ENCODE measurements at places on chromosomes 16 and 17.
A peak's percentile ranks its signal among the peaks of the same experiment; 100 is the strongest.

GRCh38 chr16:62596125-62596524 is 559.9 kb upstream of the CDH8 start:
- DNase-seq, result no peak

DNA sequence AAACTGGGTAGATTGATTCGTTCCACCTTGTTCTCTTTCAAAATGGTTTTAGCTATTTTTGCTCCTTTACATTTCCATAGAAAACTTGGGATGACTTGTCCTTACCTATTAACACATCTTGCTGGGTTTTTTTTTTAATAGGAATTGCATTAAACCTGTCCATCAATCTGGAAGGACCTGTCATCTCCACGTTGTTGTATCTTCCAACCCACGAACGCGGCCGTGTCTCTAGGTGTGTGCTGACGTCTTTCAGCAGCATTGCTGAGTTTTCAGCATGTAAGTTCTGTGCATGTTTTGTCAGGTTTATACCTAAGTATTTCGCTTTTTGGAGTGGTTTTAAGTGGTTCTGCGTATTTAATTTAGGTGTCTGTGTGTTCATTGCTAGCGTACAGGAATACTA is 60.4 kb upstream of the GNG13 start:
- no peak for DNase-seq

GRCh38 chr16:31474173-31474714 is 2.3 kb downstream of the TGFB1I1 start:
- no peak for DNase-seq

GRCh38 chr16:85514598-85515318 is 98.4 kb upstream of the GSE1 start:
- DNase-seq, result peak; percentile 63

DNA sequence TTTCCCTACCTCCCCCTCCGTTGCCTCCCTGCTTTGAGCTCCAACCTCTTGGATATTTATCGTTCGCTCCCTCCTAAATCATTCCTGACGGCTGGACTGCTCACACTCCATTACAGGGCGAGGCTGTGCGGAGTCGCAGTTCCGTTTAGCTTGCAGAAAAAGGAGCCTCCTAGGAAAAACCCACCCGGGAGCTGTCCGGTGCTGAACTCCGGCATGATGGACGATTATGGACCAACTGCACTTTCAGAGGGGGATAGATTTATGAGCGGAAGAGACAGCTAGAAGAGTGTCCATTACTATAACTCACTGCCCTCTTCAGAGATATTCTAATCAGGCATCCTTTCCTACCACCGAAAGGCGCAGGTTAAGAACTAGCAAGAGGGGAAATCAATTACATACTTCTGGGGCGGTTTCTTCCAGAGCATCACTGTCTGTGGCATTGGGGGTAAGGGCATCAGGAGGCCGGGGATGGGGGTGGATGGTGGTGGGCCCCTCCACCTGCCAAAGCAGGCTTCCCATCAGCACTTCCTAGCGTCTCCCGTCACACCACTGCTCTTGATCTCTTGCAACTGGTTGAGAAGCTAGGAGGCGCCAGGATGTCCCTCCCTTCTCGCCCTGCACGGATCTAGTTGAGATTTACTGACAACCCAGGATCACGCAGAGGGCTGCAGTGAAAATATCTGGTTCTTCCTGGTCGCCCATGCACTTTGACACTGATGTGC is 251.2 kb downstream of the ENGASE start:
- no peak for DNase-seq

- DNase-seq, result no peak
Observed at GRCh38 chr17:59067756-59068155, 38.9 kb downstream of the TRIM37 start.

DNA sequence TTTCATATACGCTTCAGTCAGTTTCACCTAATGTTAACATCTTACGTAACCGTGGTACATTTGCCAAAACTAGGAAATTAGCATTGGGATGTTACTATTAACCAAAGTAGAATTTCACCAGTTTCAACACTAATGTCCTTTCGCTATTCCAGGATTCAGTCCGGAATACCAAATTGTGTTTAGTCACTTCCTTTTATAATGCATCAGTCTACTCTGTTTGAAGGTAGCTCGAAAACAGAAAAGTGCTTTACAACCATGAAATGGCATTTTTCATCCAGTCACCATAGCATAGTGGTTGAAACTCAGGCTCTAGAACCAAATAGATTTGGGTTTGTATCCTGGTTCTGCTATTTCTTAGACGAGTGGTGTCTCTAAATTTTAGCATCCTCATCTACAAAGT is 29.4 kb downstream of the AP2B1 start:
- DNase-seq, result no peak

- no peak for DNase-seq
Observed at GRCh38 chr17:57811638-57812280, 38.1 kb downstream of the MRPS23 start.

- no peak for DNase-seq
Observed at GRCh38 chr16:1760911-1761310, 10.4 kb downstream of the NME3 start.

- DNase-seq, result peak; percentile 35
Observed at GRCh38 chr16:1828645-1829410, 1.8 kb downstream of the FAHD1 start.

DNA sequence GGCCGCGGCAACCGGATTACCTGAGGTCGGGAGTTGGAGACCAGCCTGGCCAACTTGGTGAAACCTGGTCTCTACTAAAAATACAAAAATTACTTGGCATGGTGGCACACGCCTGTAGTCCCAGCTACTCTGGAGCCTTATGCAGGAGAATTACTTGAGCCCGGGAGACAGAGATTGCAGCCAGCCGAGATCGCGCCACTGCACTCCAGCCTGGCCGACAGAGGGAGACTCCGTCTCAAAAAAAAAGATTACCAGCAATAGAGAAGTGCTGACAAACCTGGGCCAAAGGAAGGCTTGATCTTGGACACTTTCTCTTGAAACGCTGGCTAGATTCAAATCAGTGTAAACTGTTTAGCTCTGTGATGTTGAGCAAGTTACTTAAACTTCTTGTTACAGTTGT is 4.3 kb downstream of the MT1H start:
- DNase-seq, result no peak

DNA sequence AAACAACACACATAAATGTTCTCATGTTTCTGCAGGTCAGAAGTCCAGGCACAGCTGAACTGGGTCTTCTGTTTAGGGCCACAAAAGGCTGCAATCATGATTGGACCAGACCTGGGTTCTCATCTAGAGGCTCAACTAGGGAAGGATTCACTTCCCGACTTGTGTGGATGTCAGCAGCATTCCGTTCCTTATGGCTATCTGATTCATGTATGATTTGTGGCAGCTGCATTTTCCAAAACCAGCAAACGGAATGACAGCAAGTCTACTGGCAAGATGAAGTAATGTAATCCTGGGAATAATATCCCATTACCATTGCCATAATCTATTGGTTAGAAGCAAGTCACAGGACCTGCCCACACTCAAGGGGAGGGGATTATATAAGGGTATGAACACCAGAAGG is 22.1 kb downstream of the CEP112 start:
- DNase-seq, result no peak

DNA sequence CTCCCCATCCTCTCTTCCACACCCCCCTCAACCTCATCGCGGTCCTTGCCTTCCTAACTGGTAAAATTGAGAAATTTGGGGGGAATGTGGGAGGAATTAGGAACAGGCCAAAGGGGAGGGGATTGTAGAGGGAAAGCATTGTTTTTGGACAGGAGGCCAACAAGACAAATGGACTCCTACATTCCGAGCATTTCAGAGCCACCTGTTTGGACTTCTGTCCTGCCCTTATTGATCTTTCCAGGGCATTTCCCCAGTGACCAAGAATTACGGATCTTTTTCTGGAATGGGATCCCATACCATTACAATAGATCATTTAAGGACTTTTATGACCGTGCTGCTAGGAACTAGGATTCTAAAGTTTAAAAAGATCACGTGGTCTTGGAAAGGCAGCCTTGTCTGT is 221.3 kb upstream of the ASIC2 start:
- DNase-seq, result no peak

GRCh38 chr16:20760346-20760745 is 3.5 kb upstream of the ACSM3 start:
- no peak for DNase-seq

GRCh38 chr17:14738652-14738988 is 437.7 kb downstream of the HS3ST3B1 start:
- no peak for DNase-seq

DNA sequence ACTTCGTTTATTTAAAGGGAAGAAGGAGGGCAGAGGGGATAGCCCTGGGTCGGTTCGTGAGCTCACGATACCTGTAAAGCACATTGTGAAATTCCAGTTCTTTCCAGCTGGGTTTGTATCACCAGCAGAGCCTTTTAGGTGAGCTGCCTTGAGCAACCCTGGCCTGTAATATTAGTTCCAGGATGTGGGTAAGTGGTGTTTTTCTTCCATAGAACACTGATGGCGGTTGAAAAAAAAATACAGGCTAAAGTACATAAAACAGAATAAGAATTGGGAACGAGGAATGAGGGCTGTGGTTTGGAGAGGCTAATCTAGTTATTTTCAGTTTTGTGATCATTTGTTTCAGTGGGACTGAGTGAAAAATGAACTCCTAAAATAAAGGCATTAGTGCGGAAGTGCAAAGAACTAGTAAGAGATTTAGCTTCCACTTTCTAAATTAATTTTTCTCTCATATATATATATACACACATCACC is 20.6 kb downstream of the HS3ST3B1 start:
- no peak for DNase-seq

DNA sequence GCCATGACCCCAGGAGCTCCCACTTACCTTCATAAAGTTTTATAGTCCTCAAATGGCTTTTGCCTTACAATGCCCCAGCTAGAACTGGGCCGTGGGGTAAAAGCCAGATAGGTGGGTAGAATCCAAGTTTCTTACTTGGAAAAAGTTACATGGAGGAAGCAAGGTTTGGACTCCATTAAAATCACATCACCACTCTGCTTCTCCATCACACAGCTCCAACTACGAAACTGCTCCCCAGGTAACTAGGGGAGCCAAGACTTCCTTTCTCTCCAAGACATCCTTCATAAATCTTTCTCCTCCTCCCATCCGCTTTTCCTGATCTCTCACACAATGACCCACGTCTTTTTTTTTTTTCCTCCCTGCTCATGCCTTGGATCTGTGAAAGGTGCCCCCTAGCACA is 130.8 kb upstream of the RCVRN start:
- no peak for DNase-seq

DNA sequence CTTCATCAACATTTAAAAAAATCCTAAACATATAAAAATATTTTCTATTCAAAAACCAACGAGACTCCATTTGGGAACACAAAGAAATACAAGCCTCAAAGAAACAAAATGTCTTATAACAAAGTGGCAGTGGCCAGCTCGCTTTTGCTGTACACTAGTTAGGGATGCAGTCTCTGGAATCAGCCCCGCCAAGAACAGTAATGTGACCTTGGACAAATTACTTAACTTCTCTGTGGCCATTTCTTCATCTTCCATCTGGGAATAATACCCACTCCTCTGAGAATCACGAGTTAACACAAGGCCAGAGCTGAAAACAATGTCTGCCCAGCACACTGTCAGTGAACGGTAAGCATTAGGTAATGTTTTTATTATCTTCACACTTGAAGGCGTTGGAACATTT is 5.6 kb downstream of the STAT5B start:
- DNase-seq, result no peak

- DNase-seq, result no peak
Observed at GRCh38 chr17:55814377-55814776, 63.5 kb downstream of the PCTP start.

DNA sequence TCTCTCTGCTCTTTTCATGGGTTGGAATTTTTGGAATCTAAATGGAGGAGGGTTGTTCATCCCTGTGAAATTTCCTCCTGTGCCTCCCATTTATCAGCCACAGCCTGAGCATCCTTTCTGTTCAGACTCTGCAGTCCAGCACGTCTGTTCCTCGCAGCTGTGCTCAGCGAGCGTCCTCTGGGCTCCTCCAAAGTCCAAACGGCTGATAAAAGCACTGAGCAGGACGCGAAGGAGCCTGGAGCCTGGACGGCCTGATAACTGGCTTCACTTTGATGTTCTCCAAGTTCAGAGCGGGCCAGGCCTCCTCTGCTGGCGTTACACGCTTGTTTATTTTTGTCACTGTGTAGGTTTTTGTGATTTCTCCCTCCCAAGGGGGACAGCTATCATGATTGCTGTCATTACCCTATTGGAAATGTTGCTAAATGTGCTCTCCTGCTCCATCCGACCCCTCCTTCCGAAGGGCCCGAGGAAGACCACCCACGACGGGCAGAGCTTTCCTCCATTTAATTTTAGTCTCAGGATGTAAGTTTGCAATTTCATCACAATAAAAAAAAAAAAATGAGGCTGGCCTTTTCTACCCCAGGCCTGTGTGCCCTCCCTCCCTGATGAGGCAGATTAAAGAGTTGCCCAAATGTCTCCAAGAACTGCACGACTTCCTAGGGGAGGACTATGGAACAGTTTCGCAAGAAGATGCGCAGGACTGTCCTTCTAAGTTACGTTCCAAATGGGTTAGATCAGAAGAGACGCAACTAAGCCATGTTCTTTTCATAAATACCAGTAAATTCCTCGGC is 290.5 kb upstream of the FOXF1 start:
- no peak for DNase-seq

DNA sequence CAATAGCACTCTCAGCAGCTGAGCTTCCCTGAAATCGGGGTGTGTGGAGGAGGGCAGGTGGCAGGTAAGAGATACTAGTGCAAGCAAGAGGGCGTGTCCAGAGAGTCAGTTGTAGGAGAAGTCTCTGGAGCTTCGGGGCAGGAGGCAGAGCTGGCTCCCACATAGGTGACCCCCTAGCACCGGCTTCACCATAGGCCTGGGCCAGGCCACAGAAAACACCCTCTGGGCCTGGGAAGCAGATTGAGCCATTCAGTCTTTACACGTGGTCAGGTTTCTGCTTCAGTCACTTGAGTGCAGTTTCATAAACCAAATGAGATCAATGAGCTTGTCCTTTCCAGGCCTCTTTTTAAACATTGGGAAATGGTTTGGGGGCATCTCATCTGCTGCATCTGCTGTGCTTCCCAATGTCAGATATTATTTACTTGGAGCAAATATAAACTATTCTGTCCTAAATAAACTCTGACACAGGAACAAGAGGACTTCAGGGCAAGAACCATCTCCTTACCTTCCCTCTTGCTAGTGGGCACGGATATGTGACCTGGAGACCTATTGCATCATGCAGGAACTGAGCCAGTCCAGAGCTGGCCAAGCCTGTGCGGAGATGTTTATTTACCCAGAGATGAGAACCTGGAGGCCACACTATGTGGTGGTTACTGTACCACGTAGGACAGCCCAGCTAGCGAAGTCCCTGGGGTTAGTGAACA is 16.1 kb downstream of the CCR7 start:
- DNase-seq, result peak; percentile 39

- no peak for DNase-seq
Observed at GRCh38 chr17:2004435-2004952, 20.6 kb downstream of the RTN4RL1 start.

GRCh38 chr16:20969386-20969785 is 68.8 kb downstream of the LYRM1 start:
- DNase-seq, result no peak

GRCh38 chr17:38569701-38570512 is 35.8 kb downstream of the SRCIN1 start:
- DNase-seq, result no peak

DNA sequence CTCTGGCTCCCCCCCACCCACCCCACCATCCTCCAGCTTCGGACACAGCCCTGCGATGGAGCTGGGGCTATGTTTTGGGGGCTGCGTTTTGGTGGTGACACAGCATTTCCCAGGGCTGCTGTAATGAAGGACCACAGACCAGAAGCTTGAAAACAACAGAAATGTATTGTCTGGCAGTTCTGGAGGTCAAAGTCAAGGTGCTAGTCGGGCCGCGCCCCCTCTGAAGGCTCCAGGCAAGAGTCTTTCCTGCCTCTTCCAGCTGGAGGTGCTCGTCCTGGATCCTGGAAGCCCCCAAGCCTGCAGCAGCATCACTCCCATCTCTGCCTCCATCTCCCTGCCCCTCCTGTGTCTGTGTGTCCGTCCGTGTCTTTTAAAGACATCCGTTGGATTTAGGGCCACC is 50.8 kb downstream of the TBC1D16 start:
- no peak for DNase-seq
